Activated CD4-positive, alpha-beta T cell treated with anti-CD3 and anti-CD28 coated beads for 1 hour (primary cell): ENCODE measurements at places on chromosomes 4 and X.

DNA sequence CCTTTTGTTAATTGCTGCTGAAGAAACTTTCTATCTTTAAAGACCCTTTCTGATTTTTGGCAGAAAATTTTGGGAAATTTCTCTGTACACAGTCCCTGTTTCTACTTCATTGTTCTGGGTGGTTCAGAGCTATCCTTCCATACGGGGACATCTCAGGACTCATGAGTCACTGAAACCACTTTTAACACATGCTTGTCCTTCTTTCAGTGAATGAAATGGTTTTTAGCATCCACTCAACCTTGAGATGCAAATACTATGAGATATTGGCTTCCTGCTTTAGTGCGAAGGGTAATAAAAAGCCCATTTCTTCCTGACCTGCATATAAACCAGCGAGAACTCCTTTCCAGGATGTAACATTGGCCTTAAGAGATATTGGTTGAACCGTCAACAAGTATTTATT, 158.0 kb downstream of the REPS2 start:
- DNase-seq: no peak

GRCh38 chrX:68146054-68146453, 287.2 kb downstream of the OPHN1 start:
- DNase-seq: no peak

DNA sequence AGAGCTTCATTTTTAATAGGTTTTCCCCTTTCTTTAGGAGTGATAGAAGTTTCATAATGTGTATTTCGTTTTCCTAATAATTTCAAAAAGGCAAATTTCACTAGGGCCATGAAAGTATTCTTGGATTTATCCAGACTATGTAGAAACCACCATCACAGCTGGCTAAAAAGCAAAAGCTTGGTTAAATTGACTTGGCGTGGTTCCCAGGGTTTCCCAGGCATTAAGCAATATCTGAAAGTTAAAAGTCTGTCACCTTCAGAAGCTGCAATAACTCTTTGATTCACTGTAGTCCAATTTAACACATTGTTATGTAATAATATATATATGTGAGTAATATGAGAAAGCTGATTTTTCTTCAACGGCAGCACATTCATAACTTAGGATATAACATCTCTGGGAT, 38.3 kb downstream of the NDNF start:
- no peak for DNase-seq

DNA sequence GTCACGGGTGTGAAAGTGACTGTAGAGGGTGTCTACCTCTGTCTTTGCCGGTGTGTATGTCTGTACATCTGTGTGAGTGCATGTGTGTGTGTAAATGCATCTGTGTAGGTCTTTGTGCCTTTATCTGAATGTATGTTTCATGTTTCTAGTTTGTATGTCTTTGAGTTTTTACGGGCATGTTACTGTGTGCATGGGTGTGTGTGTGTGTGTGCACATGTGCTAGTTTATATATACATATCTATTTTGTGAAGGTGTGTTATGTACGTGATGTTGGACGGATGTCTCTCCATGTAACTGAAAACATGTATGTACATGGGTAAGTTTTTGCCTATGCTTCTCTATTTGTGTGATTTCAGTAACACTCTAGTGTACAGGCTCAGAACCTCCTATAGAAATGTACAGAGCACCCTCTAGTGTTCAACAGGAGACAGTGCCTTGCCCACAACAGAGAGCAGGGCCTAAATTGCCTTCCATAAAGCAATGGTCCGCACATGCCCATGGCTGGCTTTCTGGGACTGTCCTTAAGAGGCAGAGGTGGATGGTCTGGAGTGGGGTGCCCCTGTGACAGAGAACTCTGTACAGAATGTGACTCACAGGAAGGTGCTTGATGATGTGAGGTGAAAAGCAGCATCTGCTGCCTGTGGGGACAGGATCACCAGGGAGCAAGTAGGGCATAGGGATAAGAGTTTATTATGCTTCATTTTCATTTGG, 343.5 kb downstream of the RAPGEF2 start:
- no peak for DNase-seq

DNA sequence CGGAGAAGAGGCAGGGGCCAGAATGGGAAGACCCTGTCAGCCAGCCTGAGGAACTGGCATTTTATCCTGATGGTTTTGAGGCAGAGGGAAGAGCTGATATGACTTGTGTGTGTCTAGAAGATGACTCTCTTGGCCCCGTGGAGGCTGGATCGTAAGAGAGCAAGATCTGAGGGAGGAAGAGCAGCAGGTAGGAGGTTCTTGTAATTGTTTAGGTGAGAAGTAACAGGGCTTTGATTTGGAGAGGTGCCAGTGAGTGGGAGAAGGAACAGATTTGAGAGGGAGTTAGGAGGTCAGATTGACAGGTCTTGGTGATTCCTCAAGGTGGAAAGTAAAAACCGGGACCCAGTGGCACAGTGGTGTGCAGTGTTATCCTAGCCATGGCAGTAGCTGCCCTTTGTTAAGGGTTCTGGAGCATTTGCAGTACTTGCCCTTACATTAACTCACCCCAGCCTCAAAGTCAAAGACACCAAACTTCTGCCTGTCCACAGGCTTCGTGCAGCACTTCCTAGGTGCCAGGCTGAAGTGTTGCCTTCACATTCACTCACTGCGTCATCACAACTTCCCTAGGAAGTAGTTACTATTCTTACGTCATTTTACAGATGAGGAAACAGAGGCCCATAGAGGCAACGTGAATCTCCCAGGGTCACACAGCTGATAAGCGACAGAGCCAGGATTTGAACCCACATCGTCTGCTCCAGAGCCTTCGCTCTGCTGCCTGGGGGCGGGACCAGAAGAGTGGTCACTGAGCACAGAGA, 23.7 kb downstream of the RTL5 start:
- no peak for DNase-seq

GRCh38 chr4:176053785-176054184, 11.9 kb upstream of the WDR17 start:
- DNase-seq: no peak

DNA sequence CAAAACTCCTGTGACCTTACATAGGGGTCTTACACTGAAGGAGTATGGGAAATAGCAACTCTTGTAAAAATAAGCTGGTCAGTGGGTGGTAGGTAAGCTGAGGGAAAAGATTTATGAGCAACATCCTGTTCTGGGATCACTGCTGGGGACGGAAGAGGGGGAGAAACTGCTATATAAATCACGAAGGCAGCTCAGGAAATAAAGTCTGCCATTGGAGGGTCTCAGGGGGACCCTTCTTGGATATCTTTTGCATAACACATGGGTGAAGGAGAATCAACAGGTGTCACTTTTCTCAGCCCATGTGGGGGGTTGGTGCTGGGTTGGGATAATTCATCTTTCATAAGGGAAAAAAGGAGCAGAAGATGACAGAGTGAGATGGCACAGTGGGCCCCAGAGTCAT, 33.7 kb downstream of the AFF1 start:
- DNase-seq: no peak

GRCh38 chr4:17063888-17064287, 165.4 kb upstream of the LDB2 start:
- DNase-seq: no peak

- DNase-seq: no peak
Measured at GRCh38 chr4:128528793-128529553, 241.4 kb upstream of the PGRMC2 start.

GRCh38 chrX:17601441-17602200, 135.7 kb upstream of the SCML1 start:
- DNase-seq: no peak

GRCh38 chr4:17964576-17964975, 57.0 kb downstream of the LCORL start:
- no peak for DNase-seq

- no peak for DNase-seq
Measured at GRCh38 chr4:94345969-94346368, 3.3 kb upstream of the HPGDS start.

DNA sequence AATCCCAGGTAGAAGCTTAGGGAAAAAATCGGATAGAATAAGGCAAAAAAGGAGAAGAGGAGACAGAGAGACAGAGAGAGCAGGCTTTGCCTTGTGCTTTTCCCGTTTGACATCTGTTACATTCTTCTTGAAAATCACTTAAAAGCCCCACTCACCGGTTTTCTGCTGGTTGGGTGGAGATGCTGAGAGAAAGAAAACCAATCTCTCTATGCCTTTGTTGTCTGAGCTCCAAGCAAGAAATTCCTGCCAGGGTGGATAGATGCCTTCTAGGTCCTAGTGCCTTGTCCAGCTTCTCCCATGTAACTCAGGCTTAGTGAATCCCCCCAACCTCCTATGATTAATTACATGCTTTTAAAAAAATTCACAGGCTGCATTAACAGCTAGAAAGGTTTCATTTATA, at the start of gene DCX:
Gene DCX, minus strand, starts transcription at position 210 of the 400 bp plus-strand sequence. CDS start 1,794 bp downstream, outside the sequence.
- no peak for DNase-seq

GRCh38 chrX:1564750-1565683, 26.4 kb upstream of the AKAP17A start:
- no peak for DNase-seq

- no peak for DNase-seq
Measured at GRCh38 chr4:4919927-4920326, 60.5 kb downstream of the MSX1 start.

- peak; percentile 8 for DNase-seq
Measured at GRCh38 chrX:108018656-108019381, 26.0 kb upstream of the VSIG1 start.

GRCh38 chr4:102114118-102114630, 231.1 kb downstream of the SLC39A8 start:
- DNase-seq: no peak

GRCh38 chrX:68261060-68261672, 172.1 kb downstream of the OPHN1 start:
- no peak for DNase-seq

DNA sequence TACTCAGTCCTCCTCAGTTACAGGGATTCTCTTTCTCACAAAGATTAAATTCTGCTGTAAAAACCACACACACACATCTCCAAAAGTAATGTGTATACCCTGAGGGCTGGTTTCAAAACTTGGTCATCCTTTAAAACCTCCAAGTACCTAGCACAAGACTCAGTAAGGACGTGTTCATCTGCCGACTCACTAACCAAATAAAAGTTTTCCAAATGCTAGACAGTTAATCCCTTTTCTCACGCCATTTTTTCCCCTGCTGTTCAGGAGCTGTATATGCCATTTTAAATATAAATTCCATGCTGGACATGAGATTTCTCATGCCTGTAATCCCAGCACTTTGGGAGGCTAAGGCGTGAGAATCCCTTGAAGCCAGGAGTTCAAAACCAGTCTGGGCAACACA, 3.9 kb upstream of the SAT1 start:
- no peak for DNase-seq

DNA sequence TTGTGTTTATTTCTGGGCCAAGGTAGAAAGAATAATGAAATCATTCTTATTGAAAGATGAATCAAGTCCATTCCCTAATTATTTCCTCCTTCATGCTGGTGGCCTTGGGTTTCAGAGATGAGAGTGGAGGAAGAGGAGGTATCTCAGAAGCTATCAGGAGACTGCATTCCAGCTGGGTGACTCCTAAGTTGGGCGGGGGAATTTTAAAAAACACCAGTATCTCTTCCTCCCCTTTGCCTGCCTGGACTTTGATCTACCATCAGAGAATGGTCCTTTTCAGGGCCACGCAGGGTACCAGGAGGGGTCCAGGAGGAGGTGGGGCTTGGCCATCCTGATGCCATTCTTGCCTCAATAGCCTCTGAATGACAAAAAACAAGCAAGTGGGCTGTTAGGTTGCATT, 104.4 kb downstream of the ASMT start:
- DNase-seq: no peak

DNA sequence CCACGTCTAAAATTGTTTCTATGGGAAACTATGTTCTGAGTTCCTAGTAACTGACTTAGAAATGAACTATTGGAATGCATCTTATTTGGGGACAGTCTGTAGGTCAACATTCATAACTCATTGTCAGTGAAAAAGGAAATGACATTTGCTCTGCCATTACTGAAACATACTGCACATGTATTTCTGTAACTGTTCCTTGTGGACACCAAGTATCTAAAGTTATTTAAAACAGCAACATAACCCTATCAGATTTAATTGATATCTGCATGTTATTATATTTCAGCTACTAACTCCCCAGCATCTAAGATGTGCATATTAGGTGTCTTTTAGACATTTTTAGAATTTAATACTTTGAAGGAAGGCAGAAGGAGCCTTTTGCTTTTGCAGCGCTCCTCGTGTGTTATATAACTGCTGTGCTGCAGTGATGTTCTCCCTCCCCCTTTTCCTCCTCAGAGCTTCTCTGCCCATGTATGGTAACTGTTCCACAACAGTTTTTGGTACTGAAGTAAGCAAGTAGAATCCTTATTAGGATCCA, 37.2 kb upstream of the TMEM131L start:
- DNase-seq: no peak

- no peak for DNase-seq
Measured at GRCh38 chr4:66489783-66490452, 819.6 kb upstream of the EPHA5 start.

DNA sequence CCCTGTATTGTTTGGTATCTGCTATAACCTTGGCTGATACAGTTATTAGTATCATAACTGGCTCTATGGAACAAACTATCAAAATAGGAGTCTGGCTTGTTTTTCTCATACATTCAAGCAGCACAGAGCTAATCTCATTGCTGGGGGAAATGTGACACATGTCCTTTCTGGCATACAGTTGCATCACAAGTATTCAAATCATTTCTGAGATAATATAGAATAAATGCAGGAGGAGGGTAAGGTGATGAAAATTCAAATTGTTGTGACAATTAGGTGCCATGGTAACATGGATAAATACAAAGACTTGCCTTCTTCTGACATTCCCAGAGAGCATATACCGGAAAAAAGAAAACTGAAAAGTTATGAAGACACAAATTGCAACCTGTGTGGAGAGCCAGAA, 2706.8 kb downstream of the ARAP2 start:
- no peak for DNase-seq

GRCh38 chr4:98318521-98318920, 57.3 kb downstream of the RAP1GDS1 start:
- DNase-seq: no peak
